ENCODE measurements at places on chromosomes 7 and 10. TPM values are rescaled to one million over a fixed set of nuclear protein-coding genes. Genes with fewer than 3 reads are reported as not detected.

Gene RASA4B
- total RNA-seq = 23.7 TPM

Gene TFPI2
- total RNA-seq = 1.5 TPM

Gene DIP2C
- total RNA-seq = 6.0 TPM

Gene EN2
- total RNA-seq = not detected

Gene DYDC2
- not detected for total RNA-seq

Gene TRIP6
- 8.5 TPM for total RNA-seq

Gene CALHM1
- total RNA-seq = not detected

Gene SSC4D
- not detected for total RNA-seq

Gene LRRD1
- total RNA-seq = not detected

Gene AZGP1
- not detected for total RNA-seq

Gene CTAGE4
- total RNA-seq = 0.32 TPM
